Stimulated activated CD4-positive, alpha-beta T cell treated with anti-CD3 and anti-CD28 coated beads, Interleukin-15, amount 100 ng/mL, for 48 hours (primary cell): ENCODE measurements at places on chromosomes 6 and 20.

GRCh38 chr6:111795558-111795957 lies 77.7 kb downstream of the FYN start:
- no peak for DNase-seq

GRCh38 chr20:14716351-14716801 lies 379.0 kb upstream of the FLRT3 start:
- DNase-seq: no peak

GRCh38 chr6:14075095-14075503 lies 42.5 kb upstream of the CD83 start:
- no peak for DNase-seq

DNA sequence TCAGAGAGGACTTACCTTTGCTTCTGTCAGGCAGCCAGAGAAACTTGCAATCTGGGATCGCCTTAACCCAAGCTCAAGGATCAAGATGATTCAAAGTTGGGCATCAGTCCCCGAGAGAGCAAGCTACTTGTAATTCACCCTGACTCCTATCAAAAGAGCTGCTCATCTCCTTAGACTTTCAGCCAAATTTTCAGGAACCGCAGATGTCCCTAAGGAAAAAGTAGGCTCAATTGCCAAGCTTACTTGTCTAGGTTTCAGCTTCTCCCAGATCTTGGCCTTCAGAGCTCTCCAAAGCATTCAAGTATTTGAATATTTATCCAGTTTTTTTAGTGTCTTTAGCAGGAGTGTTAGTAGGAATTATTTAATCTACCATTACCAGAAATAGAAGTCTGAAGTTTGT lies 434.1 kb upstream of the MMS22L start:
- no peak for DNase-seq

GRCh38 chr6:34031625-34032383 lies 114.1 kb downstream of the GRM4 start:
- DNase-seq: no peak
